ENCODE measurements at places on chromosomes 1 and 21.
A peak's percentile ranks its signal among the peaks of the same experiment; 100 is the strongest.

DNA sequence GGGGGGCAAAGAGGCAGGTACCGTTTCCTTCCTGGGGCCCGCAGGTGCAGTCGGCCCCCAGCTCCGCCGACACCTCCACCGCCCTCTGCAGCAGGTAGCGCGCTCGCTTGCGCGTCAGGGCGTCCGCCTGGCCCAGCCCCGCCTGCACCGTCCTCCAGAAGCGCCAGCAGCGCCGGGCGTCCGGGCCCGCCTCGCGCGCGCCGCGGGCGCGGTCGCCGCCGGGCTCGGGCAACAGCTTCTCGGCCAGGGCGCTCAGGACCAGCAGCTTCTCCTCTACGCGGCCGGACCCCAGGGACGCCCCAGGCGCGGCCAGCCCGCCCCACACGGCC lies 863 bp downstream of the TARBP1 start:
- DNase-seq: peak; percentile 20

GRCh38 chr1:230907472-230908205 lies 39.3 kb upstream of the C1orf198 start:
- no peak for DNase-seq

GRCh38 chr1:236343246-236343870 lies 50.7 kb upstream of the EDARADD start:
- DNase-seq: no peak

DNA sequence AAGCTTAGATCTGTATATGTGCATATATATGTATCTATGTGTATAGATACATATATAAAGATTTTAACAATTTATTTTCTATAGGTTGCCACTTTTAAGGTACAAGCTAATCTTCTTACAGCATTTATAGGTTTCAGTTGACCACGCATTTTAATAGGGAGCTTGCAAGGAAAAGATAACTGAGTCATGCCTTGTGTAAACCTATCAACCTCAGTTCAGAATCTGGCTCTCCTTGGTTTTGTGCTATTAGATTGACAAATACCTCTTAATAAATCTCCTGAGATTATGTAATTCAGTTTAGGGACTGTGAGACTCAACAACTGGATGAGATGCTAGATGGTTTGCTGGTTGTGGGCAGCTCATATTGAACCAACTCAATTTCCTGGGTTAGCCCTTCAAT lies 114.7 kb upstream of the SERBP1 start:
- DNase-seq: no peak

GRCh38 chr1:167175901-167176300 lies 44.8 kb upstream of the POU2F1 start:
- DNase-seq: no peak

DNA sequence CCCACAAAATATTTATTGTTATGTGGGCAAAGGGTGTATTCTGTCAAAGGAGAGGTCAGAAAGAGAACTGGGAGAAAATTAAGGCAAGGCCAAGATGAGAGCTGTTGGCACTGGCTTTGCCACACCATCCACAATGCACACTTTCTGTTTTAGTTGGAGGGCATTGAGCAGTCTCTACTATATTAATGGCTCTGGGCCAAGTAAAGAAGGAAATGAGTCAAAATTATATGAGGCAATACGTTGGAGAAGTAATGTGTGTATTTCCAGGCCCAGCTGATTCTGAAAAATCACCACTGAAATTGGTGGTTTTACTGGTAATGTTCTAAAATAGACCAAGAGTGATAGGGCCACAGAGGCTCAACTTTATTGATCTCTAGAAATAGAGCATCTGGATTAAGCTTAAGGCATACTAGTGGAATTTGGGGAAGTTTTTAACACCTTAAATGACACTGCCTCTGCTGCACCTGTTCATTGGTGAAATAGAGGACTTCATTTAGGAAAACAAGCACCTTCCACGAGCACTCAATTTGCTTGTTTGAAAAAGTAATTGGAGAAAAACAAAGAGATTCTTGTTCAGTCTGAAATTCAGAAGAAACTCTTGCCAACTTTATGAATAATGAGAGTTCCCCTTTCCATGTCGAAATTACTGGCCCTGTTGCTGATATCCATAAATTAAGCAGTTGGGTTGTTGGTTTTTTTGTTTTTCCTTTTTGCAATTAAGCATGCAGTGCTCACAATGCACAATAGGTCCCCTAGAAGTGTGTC lies 424.9 kb downstream of the ADGRL2 start:
- no peak for DNase-seq

- no peak for DNase-seq
Measured at GRCh38 chr1:60558236-60558635, 484.7 kb upstream of the C1orf87 start.

- DNase-seq: no peak
Measured at GRCh38 chr1:24952413-24952841, 22.4 kb upstream of the RUNX3 start.

DNA sequence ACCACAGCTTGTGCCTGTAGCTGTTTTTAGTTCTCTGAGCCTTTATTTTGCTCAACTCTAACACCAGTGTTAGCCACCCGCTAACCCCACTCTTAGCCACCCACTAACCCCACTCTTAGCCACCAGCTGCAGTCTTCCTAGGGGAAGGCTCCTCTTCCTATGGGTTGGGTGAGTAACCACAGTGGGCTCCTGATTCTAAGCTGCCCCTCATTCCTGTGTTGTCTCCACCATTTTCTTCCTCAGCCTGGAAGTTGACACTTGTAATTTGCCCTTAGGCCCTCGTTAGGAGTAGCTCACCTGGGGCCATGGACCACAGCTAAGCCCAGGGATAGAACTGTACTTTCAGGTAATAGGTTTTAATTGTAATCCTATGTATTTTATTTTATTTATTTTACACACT lies 782.9 kb upstream of the TPTE start:
- no peak for DNase-seq

- DNase-seq: no peak
Measured at GRCh38 chr1:228943436-228943835, 208.2 kb downstream of the RHOU start.

DNA sequence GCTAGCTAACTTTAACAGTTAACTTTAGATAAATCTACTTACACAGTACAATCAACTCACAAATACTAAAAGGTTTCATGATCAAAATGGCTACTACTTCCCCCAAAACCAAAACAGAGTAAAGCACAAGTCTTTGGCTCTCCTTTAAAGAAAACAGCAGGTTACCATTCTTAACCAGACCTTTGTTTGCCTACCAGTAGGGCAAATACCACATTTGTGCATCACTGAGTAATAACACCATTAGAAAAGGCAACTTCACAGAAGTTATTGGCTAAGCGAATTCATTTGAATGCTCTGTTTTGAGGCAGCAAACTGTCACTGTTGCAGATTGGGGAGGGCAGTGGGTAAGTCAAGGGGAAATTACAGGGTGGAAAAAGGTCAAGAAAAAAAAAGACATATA lies 17.3 kb upstream of the SERPINC1 start:
- DNase-seq: no peak

GRCh38 chr1:85846706-85847105 lies 138.5 kb upstream of the ZNHIT6 start:
- no peak for DNase-seq

DNA sequence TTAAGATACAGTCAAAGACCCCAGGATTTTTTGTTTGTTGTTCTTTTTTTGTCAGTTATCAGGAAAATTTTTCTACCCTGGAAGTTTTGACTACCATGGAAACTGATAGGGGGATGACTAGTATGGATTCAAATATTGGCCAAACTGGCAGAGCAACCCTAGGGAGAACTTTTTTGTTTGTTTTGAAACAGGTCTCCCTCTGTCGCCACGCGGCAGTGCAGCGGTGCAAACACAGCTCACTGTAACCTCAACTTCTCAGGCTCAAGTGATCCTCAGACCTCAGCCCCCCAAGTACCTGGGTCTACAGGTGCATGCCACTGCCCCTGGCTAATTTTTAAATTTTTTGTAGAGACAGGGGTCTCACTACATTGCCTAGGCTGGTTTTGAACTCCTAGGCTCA lies 46.6 kb downstream of the TOR3A start:
- DNase-seq: no peak

DNA sequence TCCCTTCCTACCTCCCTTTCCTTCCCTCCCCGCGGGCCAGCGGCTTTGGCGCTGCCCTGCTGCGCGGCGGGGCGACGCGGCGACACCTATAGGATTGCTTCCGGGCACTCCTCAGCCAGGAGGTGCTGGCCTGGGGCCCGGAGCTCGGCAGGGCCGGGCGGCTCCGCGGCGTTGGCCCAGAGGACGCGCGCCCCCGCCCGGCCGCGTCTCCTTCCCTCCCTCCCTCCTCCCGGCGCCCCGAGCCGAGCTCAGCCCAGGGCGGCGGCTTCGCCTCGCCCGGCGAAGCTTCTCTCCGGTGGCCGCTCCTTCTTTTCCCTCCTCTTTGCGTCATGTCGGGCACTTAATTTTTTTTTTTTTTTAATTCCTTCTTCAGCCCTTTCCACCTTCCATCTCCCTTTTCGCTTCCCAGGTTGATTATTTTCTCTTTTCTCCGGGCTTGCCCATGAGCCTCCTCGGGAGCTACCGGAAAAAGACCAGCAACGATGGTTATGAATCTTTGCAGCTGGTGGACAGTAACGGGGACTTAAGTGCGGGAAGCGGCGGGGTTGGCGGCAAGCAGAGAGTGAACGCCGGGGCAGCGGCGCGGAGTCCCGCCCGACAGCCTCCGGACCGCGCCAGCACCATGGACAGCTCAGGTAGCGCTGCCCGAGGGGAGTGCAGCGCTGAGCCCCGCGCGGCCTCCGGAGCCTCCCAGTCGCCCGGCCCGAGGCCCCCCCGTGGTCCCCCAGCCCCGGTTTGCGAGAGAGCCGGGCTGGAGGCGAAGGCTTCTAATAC lies at the start of gene DNAJC6:
TSS of gene DNAJC6 (plus strand) at position 240 of the 774 bp plus-strand sequence. CDS start at position 443, 203 bp downstream.
- peak; percentile 3 for DNase-seq

DNA sequence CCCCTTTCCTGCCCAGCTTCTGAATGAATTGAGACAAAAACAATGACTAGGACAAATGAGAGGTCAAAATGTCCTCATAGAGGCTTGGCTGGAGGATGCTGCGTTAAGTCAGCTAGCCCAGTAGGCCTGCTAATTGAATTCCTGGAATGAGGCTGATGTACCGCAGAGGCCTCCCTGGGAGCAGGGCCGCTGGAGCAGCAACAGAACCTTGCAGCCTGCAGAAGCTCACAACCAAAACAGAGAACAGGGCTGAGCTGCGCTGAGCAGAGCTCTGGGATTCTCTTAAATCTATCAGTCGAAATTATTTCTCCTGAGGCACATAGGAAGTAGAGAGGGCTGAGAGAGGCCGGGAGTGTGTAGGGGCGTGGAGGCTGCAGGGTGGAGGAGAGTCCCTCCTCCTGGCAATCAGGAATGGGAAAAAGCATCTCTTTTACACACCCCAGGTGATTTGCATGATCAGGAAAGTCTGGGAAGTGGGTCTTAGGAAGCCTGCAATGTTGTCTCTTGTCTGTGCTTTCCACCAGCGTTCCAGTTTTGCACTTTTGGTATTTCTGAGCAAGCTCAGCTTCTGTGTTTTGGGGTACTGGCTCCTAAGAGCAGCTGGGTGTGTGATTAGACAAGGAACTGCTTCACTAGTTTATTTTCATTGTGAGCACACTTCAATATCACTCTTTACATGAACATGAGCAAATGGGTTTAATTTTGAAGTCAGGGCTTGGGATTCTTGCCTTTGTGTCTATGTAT lies 66.5 kb downstream of the RYR2 start:
- no peak for DNase-seq

All from stimulated activated CD8-positive, alpha-beta memory T cell treated with anti-CD3 and anti-CD28 coated beads, Interleukin-4, amount 100 ng/mL, for 4 hours (primary cell).